ENCODE measurements at places on chromosomes 4 and X.

DNA sequence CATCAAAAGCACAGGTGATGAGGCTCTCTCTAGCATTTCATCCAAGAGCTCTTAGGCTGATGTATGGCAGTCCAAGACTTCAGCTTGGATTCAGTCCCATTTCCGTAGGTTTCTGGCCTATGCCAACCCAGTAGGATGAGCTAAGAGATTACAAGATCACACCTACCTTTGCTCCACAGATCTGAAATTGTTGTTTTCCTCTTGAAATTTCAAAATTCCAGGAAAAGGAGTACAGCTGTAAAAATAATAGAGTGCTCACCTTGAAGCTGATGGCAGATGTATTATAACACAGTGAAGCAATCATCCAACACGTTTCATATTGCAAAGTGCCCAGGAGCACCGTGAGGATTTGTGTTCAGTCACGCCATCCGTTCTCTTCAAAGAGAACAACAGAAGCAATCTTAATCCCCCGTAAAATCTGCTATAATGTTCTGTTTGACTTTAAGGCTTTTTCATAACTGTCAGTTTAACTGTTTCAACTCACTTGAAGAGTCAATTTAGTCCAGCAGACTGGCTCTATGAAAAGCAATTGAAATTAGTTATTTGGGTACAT, 137.5 kb downstream of the CPE start:
- no peak for DNase-seq

- DNase-seq, result no peak
These were observed 62.4 kb upstream of the WDFY3 start for GRCh38 chr4:85028910-85029309.

DNA sequence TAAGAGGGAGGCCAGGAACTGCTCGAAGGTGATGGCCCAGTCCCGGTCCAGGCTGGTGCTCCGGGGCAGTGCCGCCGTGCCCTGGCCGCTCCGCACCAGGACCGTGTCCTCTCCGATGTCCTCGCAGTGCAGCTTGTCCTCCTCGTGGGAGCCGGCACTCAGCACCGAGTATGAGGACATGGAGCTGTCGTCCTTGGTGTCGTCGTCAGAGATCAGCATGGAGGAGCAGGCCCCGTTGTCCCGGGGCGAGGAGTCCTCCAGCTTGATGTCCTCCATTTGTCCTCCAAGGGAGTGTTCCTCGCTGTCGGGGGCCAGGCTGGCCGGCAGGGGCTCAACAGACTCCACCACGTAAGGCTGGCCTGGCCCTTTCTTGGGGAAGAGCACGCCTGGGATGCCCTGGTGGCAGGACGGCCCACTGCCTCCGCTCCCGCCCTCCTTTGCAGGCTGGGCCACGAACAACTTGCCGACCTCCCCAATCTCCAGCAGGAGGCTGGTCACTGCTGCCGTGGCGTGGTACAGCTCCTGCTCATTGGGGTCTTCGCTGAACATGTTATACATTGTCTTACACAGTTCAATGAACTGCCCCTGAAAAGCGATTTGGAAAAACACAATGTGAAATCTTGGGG, 53.7 kb upstream of the UCP1 start:
- DNase-seq, result no peak

DNA sequence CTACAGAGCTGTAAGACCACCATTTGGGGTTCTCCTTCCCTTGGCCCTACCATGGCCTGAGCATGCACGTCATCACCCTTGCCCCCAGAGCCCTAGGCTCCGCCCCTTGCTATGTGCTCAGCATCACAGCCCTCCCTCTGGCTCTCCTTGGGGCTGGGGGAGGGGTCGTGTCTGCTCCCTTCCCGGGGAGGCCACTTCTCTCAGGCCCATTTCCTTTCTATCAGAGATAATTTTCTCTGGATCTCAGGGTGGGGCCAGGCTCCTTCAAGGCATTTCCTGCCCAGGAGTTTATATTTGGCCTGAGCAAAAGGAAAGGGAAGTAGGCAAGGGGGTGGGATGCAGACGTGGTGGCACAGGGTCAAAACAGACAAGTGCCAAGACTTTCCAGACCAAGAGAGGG, 55.9 kb downstream of the STARD8 start:
- DNase-seq, result no peak

DNA sequence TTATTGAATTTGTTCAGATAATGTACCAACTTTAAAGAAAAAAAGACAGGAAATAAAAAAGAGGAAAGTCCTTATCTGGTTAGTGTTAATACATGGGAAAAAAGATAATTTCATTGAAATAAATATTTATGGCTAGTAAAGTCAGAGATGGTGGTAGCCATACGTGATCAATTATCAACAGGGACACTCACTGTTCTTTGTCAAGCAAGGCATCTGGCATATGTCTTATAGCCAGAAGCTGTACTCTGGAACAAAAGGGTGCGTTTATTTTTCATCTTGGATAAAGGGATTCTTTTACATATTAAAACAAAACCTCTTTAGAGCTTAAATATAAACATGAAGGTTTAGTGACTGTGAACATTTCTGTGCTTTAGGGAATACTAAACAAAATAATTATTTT, 26.7 kb downstream of the HDX start:
- DNase-seq, result no peak

GRCh38 chr4:145043306-145043705, 54.7 kb downstream of the ANAPC10 start:
- DNase-seq, result no peak

DNA sequence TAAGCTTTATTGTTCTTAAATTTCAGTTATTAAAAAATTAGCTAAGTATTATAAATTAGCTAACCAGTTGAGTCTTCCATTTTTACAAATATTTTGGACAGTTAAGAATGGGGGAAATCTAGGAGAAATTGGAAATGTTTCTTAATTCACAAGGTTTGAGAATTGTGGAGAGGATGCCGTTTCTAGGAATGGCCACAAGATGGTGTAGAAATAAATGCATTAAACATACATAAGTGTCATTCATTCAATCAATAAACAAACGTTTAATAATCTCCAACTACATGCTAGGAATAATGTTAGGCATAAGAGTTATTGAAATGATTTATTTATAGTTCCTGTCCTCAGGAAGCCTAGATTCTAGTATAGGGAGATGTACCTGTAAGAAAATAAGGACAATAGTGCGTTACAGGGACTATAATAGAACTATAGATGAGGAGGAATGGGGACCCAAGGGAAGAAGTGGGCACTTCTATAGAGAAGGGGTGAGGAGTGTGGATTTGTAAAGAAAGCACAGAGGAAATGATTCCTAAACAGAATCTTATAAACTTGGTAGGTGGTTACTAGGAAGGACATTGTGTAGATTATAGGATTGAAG, 195.7 kb upstream of the ANK2 start:
- no peak for DNase-seq

DNA sequence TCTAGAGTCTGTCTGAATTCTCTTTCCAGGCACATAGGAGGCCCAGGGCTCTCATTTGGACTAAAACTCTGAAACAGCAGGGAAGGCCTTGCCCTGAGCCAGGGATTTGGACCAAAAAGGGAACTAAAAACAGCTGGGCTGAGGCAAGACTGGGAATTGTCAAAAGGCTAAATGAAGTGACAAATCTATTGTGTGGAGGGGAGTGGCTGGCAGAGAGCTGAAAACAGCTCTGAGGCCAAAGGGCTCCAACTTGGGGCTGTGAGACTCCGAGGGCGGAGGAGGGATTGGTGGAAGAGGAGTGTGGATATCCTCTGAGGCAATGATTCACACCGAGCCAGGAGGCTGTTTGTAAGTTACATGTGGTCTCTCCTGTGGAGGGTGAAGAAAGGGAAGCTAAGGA, 63.2 kb downstream of the PHEX start:
- DNase-seq, result no peak

DNA sequence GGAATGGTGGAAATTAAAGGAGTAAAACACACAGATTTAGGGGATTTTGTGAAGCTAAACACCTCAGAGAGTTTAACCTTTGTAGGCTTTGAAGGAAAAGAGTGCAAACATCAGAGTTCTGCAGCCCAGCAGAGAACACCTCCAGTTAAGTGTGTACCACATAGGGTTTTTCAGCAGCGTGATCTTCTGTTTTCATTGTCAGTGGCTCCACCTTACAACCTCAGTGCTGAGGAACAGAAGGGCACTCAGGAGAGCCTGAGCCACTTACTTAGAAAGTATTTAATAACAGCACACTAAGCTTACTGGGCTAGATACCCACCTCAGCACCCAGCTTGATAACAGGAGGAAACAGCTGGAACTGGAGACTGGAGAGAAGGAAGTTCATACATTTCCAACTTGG, 2.0 kb upstream of the FBXW7 start:
- peak; percentile 14 for DNase-seq

GRCh38 chr4:87557348-87557747, 28.2 kb upstream of the SPARCL1 start:
- DNase-seq, result no peak
